ENCODE measurements at places on chromosomes 2 and 18. TPM values are rescaled to one million over a fixed set of nuclear protein-coding genes. Genes with fewer than 3 reads are reported as not detected.

RAB6D gene
- not detected for total RNA-seq

LIPG gene
- 0.23 TPM for total RNA-seq

ALPP gene
- total RNA-seq, result 0.20 TPM

ASPRV1 gene
- 2.1 TPM for total RNA-seq

CXCR4 gene
- total RNA-seq, result 5.1 TPM

NPAS2 gene
- total RNA-seq, result 12.4 TPM

GRCh38 chr2:190443055-190443454 is 34.9 kb downstream of the MFSD6 start:
- peaks cover 9% of the 10 kb centered on the region for H3K4me1 ChIP-seq
- no peaks in the 10 kb centered on the region for H3K36me3 ChIP-seq
- DNase-seq, result no peak

DNA sequence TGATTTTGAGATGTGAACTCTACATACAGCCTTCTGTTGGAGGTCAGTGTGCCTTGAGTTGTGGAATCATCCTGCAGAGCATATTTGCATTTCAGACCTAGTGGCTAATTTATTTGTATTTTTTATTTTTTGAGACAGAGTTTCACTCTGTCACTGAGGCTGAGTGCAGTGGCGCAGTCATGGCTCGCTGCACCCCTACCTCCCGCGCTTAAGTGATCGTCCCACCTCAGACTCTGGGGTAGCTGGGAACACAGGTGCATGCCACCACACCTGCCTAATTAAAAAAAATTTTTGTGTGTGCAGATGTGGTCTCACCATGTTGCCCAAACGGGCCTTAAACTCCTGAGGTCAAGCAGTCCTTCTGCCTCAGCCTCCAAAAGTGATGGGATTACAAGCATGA is 104.4 kb downstream of the ASXL3 start:
- no peaks in the 10 kb centered on the region for H3K4me1 ChIP-seq
- no peak for DNase-seq
- H3K36me3 ChIP-seq, result no peaks in the 10 kb centered on the region
- H3K27ac ChIP-seq, result no peak overlapping the region
- no peak overlapping the region for H3K4me3 ChIP-seq

- H3K27me3 ChIP-seq, result no peaks in the 10 kb centered on the region
- no peak overlapping the region for H3K4me3 ChIP-seq
- no peaks in the 10 kb centered on the region for H3K4me1 ChIP-seq
- no peak overlapping the region for H3K27ac ChIP-seq
- DNase-seq, result no peak
Measured at GRCh38 chr2:222610746-222611145, 45.1 kb downstream of the FARSB start.

DNA sequence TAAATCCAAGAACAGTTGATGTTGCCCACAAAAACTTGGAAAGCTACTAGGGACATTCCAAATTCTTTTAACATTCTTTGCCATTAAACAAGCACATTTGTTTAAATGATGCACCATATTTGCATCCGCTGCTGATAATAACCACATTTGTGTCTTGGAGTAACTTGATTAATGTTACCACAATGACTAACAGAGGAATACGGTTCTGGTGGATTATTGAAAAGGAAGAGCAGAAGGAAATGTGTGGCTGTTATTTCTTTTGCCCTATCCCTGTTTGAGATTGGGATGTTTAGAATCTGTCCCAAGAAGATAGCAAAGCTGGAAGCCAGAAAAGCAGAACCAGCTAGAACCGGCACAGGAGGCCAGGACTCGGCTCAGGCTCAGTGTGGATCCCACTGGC is 39.2 kb upstream of the RASGRP3 start:
- no peak for DNase-seq
- H3K4me3 ChIP-seq, result no peak overlapping the region
- no peak overlapping the region for H3K27ac ChIP-seq
- H3K27me3 ChIP-seq, result no peaks in the 10 kb centered on the region

DNA sequence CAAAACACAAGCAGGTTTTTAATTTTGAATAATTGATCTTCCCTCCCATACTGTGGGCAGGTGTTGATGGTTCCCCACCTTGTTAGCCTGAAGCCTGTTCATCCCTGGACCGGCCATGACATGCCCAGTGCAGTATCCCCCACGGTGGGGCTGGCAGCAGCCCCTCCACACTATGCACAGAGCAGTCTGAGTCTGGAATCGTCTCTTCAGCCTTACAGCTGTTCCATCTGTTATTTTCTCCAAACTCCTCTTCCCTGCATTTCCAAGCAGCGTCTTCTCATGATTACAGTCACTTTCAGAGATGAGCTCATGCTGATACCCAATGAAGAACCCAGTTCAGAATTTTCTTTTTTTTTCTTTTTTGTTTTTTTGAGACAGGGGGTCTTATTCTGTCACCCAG is 68.2 kb downstream of the ADI1 start:
- no peak for DNase-seq
- H3K4me1 ChIP-seq, result peaks cover 5% of the 10 kb centered on the region
- H3K27ac ChIP-seq, result no peak overlapping the region
- no peak overlapping the region for H3K4me3 ChIP-seq

DNA sequence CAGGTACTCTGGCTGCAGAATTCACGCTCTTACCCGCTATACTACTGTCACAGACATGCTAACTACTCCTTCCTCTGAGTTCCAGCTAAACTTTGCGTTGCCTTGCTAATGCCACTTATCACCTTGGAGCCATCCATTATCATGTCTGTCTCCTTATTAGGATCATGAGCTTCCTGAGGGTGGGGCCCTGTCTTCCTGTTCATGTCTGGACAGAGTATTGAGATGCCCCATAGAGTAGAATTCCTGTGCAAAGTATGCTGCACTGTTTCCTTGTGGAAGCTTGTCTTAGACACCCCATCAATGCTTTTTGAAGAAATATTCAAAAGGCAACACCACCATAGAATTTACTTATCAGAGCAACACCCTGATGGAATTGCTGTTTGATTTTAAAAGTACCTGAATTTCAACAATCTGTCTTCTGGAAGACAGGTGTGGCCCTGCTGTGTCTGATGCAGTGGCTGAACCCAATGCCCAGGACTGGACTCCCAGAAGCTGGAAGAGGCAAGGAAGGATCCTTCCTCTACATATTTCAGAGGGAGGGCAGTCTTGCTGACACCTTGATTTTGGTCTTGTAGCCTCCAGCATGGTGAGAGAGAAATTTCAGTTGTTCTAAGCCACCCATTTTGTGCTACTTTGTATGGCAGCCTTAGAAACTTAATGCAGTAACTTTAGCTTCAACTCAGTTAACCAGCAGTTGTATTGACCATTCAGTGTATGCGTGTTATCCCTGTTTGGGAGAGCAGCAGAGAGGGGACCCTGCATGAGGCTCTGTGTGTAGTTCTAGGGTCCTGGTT is 5.6 kb downstream of the LAMA3 start:
- H3K36me3 ChIP-seq, result no peaks in the 10 kb centered on the region
- no peak overlapping the region for H3K4me3 ChIP-seq
- no peak for DNase-seq

- H3K27ac ChIP-seq, result no peak overlapping the region
- H3K36me3 ChIP-seq, result no peaks in the 10 kb centered on the region
- DNase-seq, result no peak
- H3K4me1 ChIP-seq, result no peaks in the 10 kb centered on the region
- no peak overlapping the region for H3K4me3 ChIP-seq
- H3K27me3 ChIP-seq, result no peaks in the 10 kb centered on the region
Measured at GRCh38 chr2:22692746-22693145, 692.2 kb upstream of the KLHL29 start.

GRCh38 chr2:53670331-53670730 is 97.3 kb upstream of the CHAC2 start:
- DNase-seq, result no peak
- H3K27me3 ChIP-seq, result no peaks in the 10 kb centered on the region
- no peaks in the 10 kb centered on the region for H3K4me1 ChIP-seq
- H3K4me3 ChIP-seq, result no peak overlapping the region

GRCh38 chr18:24120676-24121075 is 18.2 kb upstream of the CABYR start:
- no peak for DNase-seq
- no peaks in the 10 kb centered on the region for H3K4me1 ChIP-seq
- H3K36me3 ChIP-seq, result no peaks in the 10 kb centered on the region
- no peak overlapping the region for H3K27ac ChIP-seq
